ENCODE measurements at places on chromosomes 3 and 15.

GRCh38 chr3:156635034-156635433 is 39.4 kb upstream of the TIPARP start:
- no peak for DNase-seq

DNA sequence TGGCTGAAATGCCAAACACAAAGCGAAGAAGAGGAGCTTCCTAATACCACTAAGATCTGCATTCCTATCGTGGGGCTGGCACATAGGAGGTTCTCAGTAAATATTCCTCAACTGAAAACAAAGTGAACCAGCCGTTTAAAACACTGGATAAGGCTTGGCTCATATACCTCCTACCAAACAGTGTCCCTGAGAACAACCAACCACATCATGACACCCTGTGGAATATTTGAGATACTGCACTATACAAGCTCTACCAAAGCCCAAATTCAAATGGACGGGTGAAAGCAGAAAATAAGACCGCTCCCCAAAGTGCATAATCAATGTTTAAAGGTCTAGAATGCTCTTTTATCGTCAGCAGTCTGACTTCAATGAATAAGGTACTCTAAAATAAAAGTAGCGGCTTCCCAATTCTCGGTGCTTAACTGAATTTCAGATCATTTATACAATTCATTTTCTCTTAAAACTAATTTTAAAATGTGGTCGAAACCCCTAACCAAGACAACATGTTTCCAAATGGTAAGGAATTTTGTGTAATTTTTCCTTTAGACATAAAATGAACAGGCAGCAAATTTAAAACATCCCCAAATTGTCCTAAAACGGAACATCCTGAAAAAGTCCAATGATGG is 425.8 kb downstream of the ERC2 start:
- DNase-seq, result no peak

- no peak for DNase-seq
Observed at GRCh38 chr3:89955156-89955555, 847.7 kb downstream of the EPHA3 start.

GRCh38 chr15:80527961-80528360 is 123.8 kb downstream of the ARNT2 start:
- no peak for DNase-seq

- no peak for DNase-seq
Observed at GRCh38 chr3:120802916-120803315, 60.4 kb downstream of the GTF2E1 start.

DNA sequence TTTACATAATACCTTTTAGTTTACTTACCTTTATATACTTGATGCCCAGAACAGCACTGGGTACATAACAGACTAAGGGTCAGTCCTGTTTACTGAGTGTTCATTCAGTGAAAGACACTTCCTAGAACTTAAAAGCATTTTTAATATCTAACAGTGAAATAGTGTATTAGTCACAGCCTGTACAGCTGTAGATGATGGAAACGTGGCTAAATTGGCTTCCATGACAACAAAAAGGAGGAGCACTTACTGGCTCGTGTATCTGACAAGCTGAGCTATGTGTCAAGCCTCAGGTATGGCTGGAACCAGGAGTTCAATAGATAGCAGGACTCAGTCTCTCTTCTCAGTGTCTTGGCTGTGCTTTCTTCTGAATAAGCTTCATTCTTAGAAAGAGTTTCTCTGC is 40.2 kb downstream of the CMTM8 start:
- no peak for DNase-seq

- no peak for DNase-seq
Observed at GRCh38 chr15:77775837-77776236, 143.1 kb upstream of the LINGO1 start.

- DNase-seq, result no peak
Observed at GRCh38 chr3:102066470-102066869, 217.2 kb downstream of the NFKBIZ start.

DNA sequence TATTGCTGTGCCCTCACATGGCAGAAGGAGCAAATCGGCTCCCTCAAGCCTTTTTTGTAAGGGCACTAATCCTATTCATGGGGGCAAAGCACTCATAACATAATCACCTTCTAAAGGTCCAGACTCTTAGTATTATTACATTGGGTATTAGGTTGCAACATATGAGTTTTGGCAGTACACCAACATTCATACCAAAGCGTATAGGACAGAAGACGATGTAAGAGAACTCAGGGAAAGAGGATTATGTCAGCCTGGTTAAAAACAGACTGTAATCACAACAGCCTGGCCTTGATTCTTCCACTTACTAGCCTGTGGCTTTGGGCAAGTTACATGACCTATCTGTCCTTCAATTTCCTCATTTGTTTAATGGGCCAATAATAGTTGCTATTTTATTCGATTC is 828.5 kb upstream of the NECTIN3 start:
- no peak for DNase-seq

GRCh38 chr15:101501703-101502373 is 12.3 kb upstream of the PCSK6 start:
- peak; percentile 53 for DNase-seq

DNA sequence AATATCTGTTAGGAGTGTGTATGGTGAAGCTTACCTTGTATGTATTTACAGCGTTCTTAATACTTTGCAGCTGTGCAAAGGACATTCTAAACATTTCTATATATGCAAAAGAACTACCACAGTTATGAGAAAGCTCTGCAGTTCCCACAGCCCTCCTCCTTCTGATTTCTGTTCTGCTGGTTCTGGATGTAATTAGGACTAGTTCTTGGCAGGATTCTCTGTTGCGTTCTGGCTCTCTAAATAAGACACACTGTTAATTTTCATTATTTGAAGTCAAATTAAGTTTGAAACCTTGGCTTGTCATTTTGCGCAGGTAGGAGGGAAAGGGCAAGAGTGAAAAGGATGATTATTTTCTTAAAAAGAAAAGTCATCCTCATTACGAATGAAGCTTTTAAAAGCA is 76.4 kb downstream of the FNDC3B start:
- no peak for DNase-seq

DNA sequence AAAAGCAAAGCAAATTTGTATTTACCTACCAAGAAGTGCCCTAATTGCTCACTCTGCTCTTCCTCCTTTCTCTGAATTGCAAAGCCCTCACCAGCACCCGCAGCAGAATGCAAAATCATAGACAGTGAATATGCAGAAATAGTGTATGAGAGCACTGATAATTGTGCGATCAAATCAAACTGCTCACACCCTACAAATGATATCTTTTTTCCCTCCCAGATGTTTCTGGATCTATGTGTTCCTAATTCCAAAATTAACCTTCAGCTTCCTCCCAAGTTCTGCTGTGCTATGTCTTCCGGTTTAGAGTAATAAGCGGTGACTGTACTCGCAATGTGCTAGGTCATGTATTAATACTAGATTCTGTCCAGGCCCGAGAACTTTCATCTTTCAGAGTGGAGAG is 3.4 kb downstream of the GHSR start:
- no peak for DNase-seq

GRCh38 chr3:81886081-81886480 is 124.6 kb upstream of the GBE1 start:
- no peak for DNase-seq

GRCh38 chr15:26214290-26214689 is 351.2 kb upstream of the ATP10A start:
- no peak for DNase-seq

GRCh38 chr15:74997141-74997540 is 1.8 kb downstream of the SCAMP5 start:
- DNase-seq, result no peak

DNA sequence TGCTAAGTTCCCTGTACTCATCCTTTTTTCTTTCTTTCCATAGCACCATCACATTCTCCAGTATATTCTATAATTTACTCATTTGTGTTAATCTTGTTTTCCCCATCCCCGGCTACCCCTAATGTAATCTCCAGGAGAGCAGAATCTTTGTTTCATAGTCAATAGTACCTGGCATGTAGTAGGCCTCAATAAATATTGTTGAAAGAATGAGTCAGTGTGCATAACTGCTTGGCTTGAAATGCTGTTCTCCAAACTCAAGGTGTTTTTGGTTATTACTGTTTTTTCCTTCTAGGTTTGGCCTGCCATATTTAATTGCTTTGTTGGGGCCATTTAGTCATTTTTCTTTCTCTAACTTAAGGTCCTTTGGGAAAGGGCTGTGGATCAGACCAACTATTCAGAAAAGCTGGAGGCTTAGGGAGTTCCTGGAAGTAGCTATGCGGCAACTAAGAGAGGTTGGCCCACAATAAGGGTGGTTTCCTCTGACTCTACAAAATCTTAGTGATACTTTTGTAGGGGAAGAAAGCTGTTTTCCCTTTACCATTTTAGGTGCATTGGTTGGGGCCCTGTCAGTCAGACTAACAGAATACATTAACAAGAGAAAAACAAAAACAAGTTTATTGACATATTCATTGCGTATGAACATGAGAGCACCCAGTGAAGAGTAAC is 28.4 kb downstream of the KAT2B start:
- DNase-seq, result no peak

- no peak for DNase-seq
Observed at GRCh38 chr3:129233538-129233937, 15.9 kb upstream of the COPG1 start.

DNA sequence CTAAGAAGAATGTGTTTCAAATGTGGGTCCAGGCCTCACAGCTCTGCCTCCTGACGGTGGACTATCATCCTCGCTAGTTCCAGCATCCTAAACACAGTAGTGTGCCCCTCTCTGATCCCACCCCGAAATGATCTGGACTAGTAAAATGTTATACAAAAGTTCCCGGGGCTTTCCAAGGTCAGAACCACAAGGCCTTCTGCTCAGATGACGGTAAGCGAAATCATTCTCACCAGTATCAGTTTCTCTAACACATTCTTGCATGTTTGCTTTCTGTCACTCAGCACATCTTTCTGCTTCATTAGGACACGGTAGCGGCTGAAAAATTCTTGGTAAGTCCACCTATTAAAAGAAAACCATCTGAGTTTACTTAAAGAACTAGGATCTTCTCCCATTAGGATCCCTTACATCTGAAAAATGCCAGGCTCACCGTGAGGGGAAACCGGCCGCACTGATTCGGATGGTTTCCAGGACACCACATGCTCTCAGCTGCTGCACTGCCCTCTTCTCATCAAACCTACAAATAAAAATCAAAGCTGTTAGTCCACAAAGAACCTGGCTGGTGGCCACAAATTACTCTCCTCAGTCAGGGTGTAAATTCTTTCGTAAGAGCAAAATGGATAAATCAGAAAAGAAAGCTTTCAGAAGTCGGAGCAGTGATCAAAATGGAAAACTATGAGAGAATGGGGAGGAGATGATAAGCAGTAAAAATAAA is 83.9 kb upstream of the MYO5C start:
- DNase-seq, result no peak

GRCh38 chr3:73469331-73469730 is 155.4 kb downstream of the PDZRN3 start:
- DNase-seq, result no peak

- DNase-seq, result no peak
Observed at GRCh38 chr15:70199124-70199482, 101.4 kb upstream of the TLE3 start.

GRCh38 chr3:10929978-10930665 is 62.4 kb upstream of the SLC6A1 start:
- DNase-seq, result no peak

- no peak for DNase-seq
Observed at GRCh38 chr15:31051496-31052080, 49.9 kb downstream of the TRPM1 start.

DNA sequence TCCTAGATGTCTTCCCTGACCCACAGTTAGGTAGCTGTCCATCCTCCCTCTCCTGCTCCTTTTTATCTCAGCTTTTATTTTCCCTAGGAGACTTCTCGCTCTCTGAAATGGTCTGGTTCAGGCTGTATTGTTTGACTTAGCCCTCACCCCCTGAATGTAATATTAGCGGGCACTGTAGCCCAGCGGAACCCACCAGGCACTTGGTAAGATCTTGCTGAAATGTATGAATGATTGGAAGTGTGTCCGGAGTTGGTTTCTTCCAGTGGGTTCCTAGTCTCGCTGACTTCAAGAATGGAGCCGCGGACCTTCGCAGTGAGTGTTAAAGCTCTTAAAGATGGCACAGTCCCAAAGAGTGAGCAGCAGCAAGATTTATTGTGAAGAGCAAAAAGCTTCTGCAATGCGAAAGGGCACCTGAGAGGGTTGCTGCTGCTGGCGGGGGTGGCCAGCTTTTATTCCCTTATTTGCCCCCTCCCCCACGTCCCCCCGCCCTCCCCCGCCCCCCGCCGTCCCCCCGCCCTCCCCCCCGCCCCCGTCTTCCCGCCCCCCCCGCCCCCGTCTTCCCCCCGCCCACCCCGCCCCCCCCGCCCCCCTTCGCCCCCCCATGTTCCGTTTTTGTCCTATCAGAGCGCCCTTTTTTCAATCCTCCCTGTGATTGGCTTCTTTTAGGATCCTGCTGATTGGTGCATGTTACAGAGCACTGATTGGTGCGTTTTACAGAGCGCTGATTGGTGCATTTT is 694 bp upstream of the EEFSEC start:
- DNase-seq, result peak; percentile 73

Measured in activated CD4-positive, alpha-beta T cell treated with anti-CD3 and anti-CD28 coated beads, Interleukin-2, amount 10 ng/mL, durations not matched to agents 7 days and 5 days (primary cell).